ENCODE measurements at places on chromosomes 12 and 14.
A peak's percentile ranks its signal among the peaks of the same experiment; 100 is the strongest.

- no peak for DNase-seq
These were observed 57.1 kb downstream of the CCNK start for GRCh38 chr14:99538275-99538674.

DNA sequence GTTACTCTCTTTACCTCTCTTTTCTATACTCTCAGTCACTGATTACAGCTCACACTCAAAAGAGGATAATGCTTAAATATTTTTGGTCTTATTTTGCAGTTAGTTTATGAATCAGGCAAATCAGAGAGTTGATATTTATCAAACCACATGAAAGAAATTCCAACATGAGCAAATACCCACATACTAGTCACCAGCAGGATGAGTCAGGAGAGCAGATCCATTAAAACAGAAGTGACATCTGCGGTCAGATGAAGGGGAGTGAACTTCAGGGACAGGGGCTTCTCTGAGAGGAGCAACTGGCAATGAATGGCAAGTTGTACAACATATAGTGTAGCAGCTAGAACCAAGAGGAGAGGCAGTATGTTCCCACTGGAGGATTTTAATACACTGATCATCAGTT, 258.7 kb downstream of the SYT10 start:
- DNase-seq, result no peak

DNA sequence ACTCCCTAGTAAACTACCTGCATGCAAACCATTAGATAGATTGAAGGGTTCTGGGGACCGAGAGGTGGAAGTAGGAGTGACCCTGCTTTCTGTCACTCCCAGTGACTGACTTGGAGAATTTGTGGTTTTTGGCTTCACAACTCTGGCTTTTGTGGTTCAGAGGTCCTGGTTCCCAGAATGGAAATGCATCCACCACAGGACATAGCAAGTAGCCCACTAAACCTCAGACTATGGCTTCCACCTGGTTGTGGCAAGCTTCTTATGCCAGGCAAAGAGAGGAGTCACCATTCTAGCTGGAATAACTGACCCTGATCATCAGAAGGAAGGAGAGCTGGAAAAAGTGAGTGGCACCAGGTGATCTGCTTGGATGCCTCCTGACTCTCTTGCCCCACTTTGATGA, 162.4 kb upstream of the TMEM260 start:
- DNase-seq, result no peak

DNA sequence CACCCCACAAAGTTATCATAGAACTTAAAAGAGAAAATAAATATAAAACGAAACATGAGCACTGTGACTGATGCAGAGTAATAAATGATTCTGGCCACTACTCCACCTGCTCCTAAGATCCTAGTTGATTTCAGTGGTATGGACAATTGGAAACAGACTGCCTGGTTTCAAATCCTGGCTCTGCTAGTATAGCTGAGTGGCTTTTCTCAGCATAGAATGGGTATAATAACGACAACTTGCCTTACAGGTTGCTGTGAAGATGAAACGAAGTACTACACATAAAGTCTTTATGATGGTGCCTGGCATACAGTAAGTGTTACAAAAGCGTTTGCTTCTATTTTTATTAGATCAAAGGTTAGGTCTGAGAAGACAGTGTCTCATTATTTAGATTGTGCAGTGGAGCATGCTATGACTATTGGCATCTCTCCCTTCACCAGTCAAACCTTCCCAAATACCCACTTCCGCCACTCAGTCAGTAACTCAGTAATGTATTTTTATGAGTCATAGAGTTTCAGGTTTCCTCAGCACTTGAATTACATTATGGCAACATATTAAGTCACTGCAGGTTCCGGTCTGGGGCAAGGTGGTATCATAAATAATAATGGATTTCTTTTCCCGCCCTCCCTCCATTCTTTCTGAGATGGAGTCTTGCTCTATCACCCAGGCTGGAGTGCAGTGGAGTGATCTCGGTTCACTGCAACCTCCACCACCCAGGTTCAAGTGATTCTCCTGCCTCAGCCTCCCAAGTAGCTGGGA, 29.7 kb upstream of the NR2C1 start:
- DNase-seq, result peak; percentile 19

- DNase-seq, result no peak
These were observed 32.6 kb downstream of the SIX4 start for GRCh38 chr14:60691383-60692113.

DNA sequence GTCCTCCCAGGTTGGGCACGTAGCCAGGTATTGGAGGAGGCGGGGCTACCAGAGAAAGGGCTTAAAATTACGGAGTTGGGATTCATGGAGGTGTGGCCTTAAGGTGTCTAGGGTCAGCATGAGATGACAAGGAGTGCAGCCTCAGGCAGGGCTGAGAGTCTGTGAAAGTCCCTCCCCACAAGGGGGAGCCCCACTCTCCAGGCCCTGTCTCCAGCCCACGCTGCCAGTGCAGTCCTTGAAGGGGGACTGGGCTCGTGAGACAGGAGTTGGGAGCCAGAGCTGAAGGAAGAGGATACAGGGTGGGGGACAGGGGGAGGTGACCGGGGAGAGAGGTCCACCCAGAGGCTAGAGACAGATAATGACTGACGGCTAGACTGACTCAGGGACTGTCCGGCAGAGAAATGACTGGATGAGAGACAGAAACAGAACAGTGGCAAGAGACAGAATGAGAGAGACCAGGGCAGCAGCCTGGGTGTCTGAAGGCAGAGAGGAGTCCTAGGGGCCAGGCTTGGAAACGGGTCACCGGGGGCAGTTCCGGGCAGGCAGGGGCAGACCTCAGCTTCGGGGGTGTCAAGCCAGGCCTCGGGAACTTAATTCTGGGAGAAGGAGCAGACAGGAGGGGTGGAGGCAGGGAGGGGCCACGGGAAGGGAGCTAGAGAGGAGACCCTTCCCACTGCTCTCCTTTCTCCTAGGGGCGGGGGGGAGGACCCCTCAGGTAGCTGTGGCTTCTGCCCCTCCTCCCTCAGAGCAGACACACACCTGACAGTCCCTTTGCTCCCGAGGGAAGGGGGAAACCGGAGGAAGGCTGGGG, 970 bp downstream of the CDH24 start:
- DNase-seq, result peak; percentile 80
